Right cardiac atrium (tissue), 5 donors: ENCODE measurements at places on chromosomes 2 and 18. TPM values are rescaled to one million over a fixed set of nuclear protein-coding genes. Genes with fewer than 3 reads are reported as not detected.

CCDC141 gene
- 128 TPM for total RNA-seq

GRCh38 chr2:3827673-3828575, 124.5 kb downstream of the DCDC2C start:
- DNase-seq, result no peak

CRIM1 gene
- total RNA-seq, result 27.7 TPM

ABCG8 gene
- not detected for total RNA-seq

- DNase-seq, result no peak
Measured at GRCh38 chr18:75005626-75006025, 203.3 kb downstream of the PTGR3 start.

DNA sequence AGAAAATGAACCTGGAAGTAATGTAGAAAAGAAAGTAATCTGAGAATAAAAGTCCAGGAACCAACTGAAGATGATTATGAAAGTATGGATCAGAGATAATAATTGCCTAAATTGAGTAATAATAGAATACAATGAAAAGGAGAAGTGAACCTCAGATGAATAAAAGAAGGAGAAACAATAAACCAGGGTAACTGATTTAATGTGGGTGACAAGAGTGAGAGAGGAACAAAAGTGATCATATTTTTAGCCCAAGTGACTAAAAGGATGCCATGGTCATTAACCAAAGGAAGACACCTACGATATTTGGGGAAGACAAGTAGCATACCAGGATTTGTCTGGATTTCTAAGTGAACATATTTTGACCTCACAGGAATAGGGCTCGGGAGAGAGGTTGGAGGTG, 600.6 kb downstream of the RNF144A start:
- DNase-seq, result no peak

DNA sequence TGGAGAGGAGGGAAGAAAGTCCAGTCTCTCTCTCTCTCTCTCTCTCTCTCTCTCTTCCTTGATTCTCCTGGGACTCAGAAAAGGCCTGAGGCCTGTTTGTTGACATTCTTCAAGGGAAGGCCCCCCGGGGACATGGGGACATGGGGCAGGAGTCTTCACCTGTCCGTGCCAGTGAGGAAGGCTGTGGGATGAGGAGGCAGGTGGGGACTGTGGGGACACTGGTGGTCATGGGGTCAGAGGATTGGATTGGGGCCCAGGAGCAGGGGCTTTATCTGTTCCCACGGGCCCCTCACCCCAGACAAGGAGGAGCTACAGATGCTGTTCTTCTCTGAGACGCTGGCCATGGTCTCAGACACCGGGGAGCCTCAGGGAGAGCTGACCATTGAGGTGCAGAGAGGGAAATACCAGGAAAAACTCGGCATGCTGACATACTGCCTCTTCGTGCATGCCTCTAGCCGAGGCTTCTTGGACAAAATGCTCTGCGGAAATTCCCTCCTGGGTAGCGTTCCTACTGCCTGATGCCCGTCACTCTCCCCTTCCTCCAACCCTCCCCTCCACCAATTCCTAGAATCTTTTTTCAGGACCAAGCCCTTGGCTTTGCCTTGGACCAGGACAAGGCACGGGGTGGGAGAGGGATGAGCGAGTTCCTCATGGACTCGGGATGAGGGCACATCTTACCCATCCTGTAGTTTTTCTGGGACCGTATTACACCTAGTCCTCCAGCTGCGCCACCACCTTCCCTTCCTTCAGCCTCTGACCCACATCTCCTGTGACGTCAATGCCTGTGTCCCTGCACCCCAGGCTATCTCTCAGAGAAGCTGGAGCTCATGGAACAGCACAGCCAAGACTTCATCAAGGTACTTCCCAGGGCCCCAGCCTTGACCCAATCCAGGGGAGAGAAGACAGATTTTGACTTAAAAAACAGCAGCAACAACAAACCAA, 850 bp downstream of the CATIP start:
- no peak for DNase-seq

DNA sequence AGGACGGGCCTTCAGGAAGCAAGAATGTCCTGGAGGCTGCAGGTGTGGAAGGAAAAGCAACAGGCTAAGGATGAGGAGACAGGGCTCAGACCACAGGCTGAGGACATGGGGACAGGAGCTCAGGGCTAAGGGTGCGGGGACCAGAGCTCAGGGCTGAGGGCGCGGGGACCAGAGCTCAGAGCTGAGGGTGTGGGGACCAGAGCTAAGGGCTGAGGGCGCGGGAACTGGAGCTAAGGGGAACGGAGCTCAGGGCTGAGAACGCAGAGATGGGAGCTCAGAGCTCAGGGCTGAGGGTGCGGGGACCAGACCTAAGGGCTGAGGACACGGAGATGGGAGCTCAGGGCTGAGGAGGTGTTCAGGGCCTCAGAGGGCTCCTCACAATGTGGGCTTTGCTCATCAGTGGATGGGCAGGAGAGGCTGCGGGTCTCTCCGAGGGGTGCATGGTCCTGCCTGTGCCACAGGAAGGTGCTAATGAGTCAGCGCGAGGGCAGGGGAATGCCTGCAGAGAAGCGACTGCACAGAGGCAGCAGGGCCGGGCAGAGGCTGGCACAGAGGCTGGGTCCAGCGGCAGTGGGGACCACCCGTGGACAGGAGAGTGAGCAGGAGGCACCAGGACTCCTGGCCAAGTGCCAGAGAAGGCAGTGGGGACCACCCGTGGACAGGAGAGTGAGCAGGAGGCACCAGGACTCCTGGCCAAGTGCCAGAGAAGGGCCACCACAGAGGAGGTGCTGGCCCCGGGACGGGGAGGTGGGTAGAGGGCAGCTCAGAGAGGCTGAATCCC, 271.7 kb downstream of the TWIST2 start:
- peak; percentile 59 for DNase-seq

GRCh38 chr2:114628481-114628880, 186.0 kb downstream of the DPP10 start:
- DNase-seq, result no peak

DNA sequence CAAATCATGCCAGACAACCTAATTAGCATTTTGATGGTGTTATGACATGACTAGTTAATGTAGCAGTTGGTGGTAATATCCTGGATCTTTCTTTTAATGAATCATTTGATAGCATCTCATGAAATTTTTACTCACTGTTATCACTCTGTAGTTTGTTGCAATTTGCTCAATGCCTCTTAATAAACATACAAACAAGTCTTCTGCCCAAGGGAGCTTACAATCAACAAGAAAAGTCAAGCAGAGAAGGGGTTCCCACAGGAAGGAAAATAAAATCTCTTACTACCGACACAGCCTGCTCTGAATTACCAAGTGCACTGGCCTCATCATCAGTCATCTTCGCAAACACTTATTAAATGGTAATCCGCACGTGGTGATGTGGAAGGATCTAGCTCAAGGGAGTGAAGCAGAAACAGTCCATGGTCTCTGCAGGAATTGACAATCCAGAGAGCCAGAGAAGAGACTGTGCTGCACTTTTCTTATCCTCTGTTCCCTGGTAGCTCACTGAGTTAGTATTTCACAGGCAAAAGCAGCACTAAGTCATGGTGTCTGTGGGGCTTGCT, 263.5 kb downstream of the EPHA4 start:
- DNase-seq, result no peak

DNA sequence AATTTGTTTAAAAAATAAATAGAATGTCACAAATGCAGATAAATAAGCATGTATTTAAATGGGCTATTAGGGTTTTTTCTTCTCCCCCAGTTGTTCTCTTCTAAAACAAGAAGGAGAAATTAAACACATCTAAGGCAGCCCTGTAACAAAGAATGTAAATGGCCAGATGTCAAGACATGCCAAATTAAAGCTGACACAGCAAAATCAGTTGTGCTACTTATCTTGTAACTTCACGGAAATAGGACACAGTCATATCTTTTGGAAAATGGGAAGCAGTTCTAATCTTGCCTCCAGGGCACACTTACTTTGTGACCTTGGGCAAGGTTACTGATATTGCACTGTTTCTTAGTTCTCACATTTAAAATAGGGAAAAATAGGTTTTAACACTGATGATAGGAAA, 200.1 kb upstream of the NRXN1 start:
- DNase-seq, result no peak

- no peak for DNase-seq
Measured at GRCh38 chr2:67948506-67948905, 114.3 kb downstream of the C1D start.

GRCh38 chr2:18123211-18123570, 244.7 kb downstream of the KCNS3 start:
- DNase-seq, result no peak

- no peak for DNase-seq
Measured at GRCh38 chr2:207119048-207119447, 46.7 kb downstream of the KLF7 start.

DNA sequence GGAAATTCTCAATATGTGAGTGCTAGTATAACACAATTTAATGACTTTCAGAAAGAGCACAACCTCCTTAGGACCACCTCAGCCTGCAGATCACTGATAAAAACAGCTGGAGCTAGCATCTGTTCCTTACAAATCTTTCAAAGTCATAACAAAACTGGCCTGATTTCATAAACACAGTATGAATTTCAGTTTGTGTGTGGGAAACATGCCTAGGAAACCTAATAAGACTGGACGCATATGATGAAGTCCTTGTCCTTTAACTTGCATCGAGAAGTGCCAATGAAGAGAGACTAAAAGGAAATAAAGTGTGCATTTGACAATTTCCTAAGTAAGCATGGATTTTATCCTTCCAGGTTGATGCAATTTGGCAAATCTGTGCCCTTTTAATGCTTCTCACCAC, 74.1 kb upstream of the KLHL14 start:
- DNase-seq, result no peak

DNA sequence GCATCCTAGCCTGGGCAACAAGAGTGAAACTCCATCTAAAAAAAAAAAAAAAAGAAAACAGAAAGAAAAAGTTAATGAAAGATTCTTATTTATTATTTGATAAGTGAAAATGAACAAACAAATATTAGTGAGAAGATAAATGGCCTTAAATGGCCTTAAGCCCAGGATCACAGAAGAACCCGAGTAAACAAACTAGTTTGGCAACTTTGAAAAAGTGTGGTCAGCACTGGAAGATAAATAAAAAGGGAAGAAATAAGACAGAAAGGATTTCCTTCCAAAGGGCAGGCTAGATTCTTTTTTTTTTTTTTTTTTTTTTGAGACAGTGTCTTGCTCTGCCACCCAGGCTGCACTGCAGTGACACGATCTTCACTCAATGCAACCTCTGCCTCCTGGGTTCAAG, 692.4 kb downstream of the CPS1 start:
- no peak for DNase-seq

GRCh38 chr18:980586-980985, 75.9 kb downstream of the ADCYAP1 start:
- DNase-seq, result no peak

DNA sequence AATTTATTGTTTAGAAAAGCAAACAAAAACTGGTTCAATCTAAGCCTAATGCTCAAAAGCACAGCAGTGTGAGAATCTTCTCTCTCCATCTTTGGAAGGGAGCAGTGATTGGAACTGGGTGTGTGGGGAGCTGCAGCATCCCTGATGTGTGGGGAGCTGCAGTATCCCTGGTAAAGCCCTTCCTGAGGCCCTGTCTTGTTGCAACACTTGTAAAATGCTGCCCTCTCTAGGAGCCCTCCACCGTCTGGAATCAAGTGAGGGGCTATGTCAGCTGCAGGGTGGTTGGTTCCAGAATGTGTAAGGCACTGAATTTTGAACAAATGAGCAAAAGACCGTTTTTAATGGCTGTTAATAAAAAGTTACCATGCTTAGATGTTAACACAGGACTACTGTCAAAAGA, 147.7 kb upstream of the RAB12 start:
- no peak for DNase-seq
